Neural progenitor cell (in vitro differentiated cells): ENCODE measurements at places on chromosomes 4 and X.
A peak's percentile ranks its signal among the peaks of the same experiment; 100 is the strongest.

GRCh38 chr4:60683973-60684372 lies 516.2 kb upstream of the ADGRL3 start:
- no peak for DNase-seq

GRCh38 chrX:117713411-117713810 lies 403.2 kb downstream of the KLHL13 start:
- no peak for DNase-seq

DNA sequence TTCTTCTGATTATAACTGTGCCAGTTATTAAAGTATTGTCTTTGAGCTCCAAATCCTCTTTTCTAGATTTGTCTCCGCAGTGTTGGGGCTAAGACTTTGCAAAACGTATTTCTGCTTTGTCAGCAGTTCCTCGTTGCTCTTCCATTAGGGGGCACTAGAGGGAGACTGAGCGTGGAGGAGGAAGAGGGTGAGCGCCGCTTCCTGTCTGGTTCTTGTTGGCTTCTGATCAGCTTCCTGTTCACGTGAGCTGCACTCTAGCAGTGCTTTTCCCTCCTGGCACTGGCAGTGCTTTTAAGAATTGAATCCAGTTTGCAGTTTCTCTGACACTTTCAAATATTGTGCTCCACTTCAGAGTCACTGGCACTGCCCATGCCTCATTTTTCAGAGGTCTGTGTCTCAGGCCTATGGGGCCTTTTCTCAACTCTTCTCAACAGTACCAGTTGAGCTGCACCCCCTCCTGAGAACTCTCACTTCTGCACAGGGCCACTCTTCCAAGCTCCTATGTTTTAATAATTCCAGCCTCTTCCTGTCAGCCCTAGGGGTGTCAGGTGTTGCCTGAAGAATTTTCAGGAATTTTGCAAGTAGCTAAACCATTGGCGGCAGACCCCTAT lies 54.4 kb upstream of the LCORL start:
- DNase-seq = peak; percentile 4

- no peak for DNase-seq
Observed at GRCh38 chr4:101785486-101785885, 5.0 kb upstream of the BANK1 start.

- DNase-seq = no peak
Observed at GRCh38 chrX:129772796-129773431, 6.8 kb upstream of the SASH3 start.

DNA sequence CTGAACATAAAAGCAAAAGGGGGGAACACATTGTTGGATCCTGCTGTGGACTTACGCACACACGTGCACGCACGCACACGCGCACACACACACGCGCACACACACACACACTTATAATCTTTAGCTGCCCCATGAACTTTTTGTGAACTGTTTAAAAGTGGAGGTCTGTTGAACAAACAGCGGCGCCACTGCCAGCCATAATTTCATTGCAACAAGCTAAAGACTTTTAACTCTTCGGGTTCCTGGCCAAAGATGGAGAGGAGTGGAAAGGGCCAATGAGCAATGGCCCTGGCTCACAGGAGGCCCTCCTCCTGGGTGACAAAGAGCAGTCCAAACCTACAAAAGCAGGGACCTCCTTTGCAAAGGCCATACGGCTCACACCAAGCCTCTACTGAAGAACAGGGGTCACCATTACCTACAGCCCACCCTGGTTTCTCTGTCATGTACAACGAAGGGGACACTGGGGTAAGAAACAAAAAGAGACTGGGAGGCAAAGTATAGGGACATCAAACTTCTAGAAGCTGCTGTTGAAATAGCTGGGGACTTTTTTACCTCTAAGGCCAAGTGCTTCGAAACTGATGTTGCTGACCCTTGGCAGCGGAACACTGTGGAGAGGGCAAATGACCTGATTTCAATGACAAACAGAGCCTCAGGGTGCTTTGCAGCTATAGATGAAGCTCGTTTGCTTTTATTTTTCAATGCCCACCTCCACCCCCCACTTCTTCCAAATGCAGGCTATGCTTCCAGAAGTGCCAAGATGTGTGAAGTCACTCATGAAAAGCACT lies 16.7 kb downstream of the BCOR start:
- no peak for DNase-seq

DNA sequence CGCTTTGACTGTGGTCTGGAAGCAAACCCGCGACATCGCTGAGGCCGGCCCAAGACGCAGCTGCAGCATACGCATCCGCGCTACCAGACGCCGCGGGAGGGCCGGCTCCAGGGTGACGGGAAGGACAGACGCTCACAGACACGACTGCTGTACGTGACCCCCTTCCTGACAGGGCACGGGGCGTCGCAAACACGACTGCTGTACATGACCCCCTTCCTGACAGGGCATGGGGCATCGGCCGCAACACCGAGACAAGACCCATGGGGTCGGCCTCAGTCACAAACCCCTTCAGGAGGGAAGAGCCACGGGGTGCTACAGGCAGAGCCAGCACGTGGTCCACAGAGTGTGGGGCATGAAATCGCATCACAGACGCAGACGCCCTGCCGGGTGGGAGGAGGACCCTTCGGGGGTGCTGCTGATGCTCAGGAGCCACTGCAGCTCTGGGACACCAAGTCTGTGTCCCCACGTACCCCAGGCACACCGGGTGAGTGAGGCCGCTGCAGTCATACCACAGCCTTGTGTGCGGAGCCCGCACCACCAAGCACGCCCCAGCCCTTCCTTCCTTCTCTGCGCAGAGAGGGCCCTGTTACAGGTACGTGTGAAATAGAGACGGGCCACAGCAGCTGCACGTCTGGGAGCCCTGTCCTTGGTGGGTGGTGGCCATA lies 38.7 kb upstream of the CPLX1 start:
- no peak for DNase-seq

DNA sequence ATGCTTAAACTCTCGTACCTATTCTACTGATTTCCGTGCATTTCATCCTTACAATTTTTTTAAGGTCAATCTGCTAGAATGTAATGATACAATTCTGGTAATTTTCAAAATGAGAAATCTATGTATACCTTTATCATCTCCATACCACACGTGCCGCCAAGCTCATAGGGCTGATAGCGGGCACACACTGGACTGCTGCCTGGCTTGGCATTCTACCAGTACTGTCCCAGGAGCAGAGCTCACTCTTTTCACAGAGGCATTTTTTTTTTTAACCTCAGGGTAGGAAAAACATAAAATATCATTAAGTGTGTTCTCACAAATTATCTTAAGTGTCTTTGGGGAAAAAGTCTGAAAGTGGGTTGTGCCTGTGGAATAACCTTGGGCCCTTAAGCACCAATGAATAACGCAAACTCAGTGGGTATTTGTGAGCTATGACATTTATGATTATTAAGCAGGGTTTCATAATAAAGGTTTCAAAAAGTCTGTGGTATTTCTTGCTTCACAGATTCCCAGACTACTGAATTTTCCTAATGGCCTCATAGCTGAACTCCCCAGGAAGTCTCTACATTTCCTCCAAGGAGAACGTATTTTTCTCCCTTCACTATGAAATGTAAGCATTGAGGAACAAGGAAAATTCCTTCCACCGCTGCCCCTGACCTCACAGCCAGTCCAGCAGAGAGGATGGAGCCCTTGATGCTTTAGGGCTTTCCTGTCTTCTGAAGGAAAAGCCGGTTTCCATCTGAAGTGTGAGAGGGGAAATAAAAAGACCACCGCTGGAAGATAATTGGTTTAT lies 125.2 kb downstream of the ELOVL6 start:
- DNase-seq = no peak

DNA sequence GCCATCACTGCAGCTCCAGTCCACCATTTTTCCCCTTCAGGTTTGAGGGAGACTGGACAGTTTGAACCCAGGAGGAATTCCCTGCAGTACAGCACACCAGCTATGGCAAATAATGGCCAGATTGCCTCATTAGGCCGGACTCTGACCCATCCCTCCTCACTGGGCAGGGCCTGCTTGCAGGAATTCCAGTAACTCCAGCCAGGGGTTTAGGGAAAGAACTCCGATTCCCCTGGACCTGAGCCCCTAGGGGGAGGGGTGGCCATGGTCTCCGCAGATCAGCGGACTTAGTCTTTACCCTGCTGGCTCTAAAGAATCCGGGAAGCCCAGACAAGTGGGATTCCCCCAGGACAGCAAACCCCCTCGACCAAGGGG lies 342.8 kb downstream of the DMD start:
- DNase-seq = peak; percentile 6

DNA sequence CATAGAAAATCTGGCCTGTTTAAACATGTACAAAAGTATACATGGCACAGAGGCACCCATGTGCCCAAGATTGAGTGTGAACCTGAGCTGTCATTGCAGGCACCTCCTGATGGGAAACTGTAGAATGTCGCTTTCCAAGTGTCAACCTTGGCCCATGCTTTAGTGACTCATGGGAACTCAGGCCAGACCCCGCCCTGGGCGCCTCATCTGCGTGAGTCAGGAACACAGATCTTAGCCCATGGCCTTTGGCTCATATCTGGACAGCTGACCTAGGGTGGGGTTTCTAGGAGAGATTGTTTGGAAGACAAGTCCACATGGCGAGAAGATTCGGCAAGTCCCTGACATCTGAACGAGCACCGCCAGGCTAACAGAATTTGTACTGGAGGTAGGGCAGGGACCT lies 50.0 kb downstream of the CYTL1 start:
- no peak for DNase-seq

GRCh38 chr4:186979961-186980745 lies 256.5 kb upstream of the FAT1 start:
- DNase-seq = peak; percentile 22

GRCh38 chr4:144463236-144463635 lies 182.7 kb upstream of the HHIP start:
- DNase-seq = no peak

DNA sequence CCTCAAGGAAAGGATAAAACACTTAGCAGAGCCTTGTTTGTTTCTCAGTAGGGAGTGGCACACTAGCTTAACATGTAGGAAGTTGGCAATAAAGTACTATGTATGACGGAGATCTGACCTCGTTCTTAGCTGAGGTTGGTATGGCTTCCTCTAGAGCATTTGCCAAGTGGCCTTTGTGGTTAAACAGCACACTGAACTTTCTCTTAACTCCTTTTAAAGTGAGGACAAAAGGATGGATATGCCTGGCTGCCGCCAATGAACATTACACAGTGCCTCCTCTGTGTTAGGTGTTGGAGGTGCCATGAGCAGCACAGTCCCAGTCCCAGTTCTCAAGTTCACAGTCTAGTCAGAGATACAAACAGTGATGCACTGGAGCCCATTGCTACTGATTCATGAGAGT lies 54.4 kb downstream of the VGLL1 start:
- DNase-seq = no peak

DNA sequence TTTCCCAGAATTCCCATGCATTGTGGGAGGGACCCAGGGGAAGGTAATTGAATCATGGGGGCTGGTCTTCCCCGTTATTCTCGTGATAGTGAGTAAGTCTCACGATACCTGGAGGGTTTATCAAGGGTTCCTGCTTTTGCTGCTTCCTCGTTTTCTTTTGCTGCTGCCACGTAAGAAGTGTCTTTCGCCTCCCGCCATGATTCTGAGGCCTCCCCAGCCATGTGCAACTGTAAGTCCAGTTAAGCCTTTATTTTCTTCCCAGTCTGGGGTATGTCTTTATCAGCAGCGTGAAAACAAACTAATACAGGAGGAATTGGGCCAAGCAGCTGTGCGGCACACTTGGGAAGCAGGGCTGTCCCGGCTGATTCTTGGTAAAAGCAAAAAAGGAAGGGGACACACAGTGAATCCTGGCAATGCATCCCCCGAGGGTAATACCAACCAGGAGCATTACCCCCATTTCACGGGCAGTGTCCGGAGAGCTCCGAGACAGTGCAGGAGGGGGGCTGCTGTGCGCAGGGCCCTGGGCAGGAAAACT lies 185.7 kb downstream of the AFAP1 start:
- DNase-seq = no peak

- DNase-seq = no peak
Observed at GRCh38 chrX:13256603-13257002, 63.2 kb downstream of the ATXN3L start.

- no peak for DNase-seq
Observed at GRCh38 chrX:3252744-3253143, 93.7 kb downstream of the MXRA5 start.

- DNase-seq = peak; percentile 9
Observed at GRCh38 chr4:112036886-112037285, 108.4 kb upstream of the FAM241A start.

DNA sequence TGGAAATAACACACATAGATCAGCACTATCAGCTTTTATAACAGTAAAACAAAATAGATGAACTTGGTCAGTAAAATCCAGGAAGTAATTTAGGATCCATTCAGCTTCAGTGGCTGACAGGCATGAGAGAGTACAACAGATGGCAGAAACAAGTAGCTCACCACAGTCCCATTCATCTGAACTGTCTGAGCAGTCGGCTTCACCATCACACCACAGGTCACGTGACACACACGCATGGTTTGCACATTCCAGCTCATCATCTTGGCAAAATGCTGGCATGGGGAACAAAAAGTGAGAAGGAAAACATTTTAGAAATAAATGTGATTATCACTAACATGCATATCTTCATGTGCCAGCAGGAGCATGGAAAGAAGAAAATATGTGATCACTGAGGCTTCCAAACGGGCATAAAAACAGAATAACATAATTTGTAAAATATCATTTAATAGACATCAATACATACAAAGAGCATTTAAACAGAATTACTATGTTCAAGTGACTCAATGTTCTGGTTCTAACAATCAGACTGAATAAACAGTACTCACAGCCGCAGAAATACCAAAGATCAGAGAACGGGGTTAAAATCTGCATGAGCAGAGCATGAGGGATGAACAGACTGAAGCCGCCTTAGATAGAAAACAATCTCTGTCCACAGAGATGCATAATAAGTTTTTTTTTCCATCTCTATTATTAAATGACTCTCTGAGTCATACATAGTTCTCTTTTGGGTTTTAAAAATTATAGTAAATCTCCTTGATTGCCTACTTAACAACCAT lies 158.1 kb downstream of the ATP10D start:
- DNase-seq = peak; percentile 4

GRCh38 chrX:40156470-40157227 lies 58.9 kb upstream of the BCOR start:
- DNase-seq = peak; percentile 76

DNA sequence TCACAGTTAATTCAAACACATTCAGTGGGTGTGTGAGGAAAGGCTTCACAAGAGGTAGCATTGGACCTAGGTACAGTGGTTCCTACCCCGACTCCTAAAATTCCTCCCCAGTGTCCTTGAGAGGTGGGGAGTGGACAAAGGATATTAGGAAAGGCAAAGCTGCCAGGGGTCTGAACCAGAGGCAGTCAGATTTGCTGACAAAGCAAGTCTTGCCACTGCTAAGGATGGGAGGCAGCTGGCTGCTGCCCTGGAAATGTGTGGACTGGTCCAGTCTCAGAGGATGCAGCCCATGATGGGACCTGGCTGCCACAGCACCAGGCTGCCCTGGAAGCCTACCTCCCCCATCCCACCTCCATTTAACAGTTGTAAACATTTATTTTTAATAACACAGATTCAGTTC lies 4.1 kb upstream of the PHF8 start:
- DNase-seq = peak; percentile 3

- DNase-seq = no peak
Observed at GRCh38 chr4:128177498-128177897, 110.1 kb downstream of the PGRMC2 start.

DNA sequence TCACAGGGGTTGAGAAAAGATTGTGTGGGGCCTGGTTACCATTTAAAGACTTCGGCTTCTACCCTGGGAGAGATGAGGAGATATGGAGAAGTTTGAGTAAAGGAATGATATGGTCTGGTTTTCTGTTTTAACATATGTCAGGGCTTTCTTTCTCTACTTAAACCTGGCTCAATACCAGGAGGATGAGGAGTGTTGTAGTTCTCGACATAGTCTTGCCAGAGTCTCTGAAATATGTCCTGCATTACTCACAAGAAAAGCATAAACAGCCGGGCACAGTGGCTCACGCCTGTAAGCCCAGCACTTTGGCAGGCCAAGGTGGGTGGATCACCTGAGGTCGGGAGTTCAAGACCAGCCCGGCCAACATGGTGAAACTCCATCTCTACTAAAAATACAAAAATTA lies 16.4 kb upstream of the ACE2 start:
- no peak for DNase-seq
